ENCODE measurements at places on chromosomes 13 and 19.

- no peak for DNase-seq
These were observed 6.7 kb downstream of the RGS9BP start for GRCh38 chr19:32682317-32682716.

- DNase-seq, result peak; percentile 55
These were observed 292.5 kb downstream of the UQCRFS1 start for GRCh38 chr19:28920269-28921066.

GRCh38 chr19:5394551-5395505 is 54.2 kb upstream of the PTPRS start:
- no peak for DNase-seq

GRCh38 chr19:57052081-57052480 is 67.7 kb upstream of the USP29 start:
- no peak for DNase-seq

- no peak for DNase-seq
These were observed 1.6 kb downstream of the ZNF414 start for GRCh38 chr19:8512115-8512967.

GRCh38 chr19:49327878-49328544 is 3.0 kb upstream of the SLC6A16 start:
- DNase-seq, result peak; percentile 78

- DNase-seq, result no peak
These were observed 132.8 kb upstream of the MYO16 start for GRCh38 chr13:108496362-108497210.

- no peak for DNase-seq
These were observed at the start of gene KLK11 for GRCh38 chr19:51026554-51026831. TSS of gene KLK11 (minus strand) at chr19:51026616. CDS start at chr19:51025631, 985 bp downstream.

- no peak for DNase-seq
These were observed 14.1 kb downstream of the SMAD9 start for GRCh38 chr13:36905944-36906343.

GRCh38 chr19:35739275-35740107 is 2.8 kb downstream of the IGFLR1 start:
- DNase-seq, result no peak

- DNase-seq, result no peak
These were observed 109.3 kb downstream of the COL4A2 start for GRCh38 chr13:110416131-110417025.

- DNase-seq, result no peak
These were observed 74.7 kb upstream of the TEX29 start for GRCh38 chr13:111245576-111246384.

- DNase-seq, result no peak
These were observed 63.5 kb upstream of the GPR183 start for GRCh38 chr13:99370481-99371275.

- DNase-seq, result no peak
These were observed 215.1 kb upstream of the SPRY2 start for GRCh38 chr13:80555796-80556678.

- DNase-seq, result no peak
These were observed 18.6 kb downstream of the FCGBP start for GRCh38 chr19:39915848-39916215.

DNA sequence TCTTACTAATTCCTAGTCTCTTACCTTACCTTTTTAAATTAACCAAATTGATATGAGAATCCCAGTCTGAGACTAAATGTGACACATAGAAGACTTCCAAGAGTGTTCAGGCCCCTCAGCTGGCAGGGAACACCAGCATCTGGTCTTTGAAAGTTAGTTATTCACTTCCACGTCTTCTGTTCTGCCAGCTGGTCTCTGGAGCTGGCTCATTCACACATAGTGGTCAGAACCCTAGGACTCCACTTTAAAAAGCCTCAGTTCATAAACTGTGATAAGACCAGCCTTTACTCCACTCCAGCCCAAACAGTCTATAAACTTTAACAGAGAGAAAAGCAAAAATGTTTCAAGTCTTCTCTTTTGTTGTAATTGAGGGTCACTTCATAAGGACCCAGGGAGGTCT is 263.0 kb downstream of the DCT start:
- DNase-seq, result no peak

- DNase-seq, result no peak
These were observed 5.2 kb downstream of the TGDS start for GRCh38 chr13:94590744-94591143.

GRCh38 chr13:110412132-110412914 is 105.2 kb downstream of the COL4A2 start:
- DNase-seq, result peak; percentile 80

DNA sequence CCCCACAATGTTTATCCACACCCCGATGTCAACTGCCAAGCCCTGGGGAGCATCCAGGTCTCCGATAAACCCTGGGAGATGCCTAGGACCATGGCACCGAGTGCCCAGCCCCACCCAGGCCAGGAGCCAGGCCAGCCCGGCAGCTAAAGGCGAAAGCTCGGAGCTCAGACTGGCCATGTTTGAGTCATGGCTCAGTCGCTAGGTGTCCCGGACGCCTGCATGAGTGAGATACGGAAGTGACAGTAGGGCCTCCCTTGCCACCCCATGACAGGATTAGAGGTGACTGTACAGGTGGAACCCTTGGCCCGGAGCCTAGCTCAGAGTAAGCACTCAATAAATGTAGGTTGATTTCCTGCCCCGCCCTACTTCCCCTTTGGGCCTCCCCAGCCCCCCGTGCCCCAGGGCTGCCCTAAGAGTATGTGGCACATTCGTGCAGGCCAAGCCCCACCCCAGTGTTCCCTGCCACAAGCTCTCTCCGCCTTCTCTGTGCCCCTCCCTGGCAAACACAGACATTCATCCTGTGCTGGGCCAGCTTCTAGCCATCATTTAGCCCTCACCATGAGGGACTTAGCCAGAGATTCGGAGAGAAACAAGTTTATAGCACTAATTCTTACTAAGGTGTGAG is 5.8 kb upstream of the TPM4 start:
- DNase-seq, result peak; percentile 93

DNA sequence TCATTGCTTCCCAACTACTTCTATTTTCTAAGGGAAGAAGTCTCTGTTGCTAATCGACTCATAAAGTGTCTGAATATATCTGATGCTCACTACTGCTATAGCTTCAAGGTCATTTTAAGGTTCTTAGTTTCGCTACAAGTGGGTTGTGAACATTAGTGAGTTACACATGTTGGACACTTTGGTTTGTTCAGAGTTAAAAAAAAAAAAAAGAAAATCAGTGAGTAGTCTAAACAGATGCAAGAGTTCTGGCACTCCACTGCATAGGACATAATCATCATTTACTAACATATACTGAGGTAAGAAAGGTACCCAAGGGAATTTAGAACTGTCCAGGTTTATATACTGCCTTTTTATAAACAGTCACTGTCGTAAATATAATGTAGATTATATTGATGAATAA is 108.8 kb downstream of the KLF12 start:
- DNase-seq, result no peak

GRCh38 chr19:18961767-18962620 is 21.0 kb upstream of the HOMER3 start:
- no peak for DNase-seq

DNA sequence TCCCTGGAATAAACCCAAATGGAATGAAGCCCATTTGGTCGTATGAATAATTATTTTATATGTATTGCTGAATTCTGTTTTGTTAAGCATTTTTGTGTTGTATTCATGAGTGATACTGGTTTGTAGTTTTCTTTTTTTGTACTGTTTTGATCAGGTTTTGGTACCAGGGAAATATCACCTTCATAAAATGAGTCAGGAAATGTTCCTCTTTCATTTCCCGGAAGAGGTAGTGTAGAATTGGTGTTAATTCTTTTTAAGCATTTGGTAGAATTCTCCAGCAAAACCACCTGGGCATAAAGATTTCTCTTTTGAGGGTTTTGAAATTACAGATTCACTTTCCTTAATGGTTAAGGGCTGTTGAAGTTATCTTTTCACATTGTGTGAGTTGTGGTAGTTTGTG is 13.3 kb downstream of the SPATA13 start:
- no peak for DNase-seq

DNA sequence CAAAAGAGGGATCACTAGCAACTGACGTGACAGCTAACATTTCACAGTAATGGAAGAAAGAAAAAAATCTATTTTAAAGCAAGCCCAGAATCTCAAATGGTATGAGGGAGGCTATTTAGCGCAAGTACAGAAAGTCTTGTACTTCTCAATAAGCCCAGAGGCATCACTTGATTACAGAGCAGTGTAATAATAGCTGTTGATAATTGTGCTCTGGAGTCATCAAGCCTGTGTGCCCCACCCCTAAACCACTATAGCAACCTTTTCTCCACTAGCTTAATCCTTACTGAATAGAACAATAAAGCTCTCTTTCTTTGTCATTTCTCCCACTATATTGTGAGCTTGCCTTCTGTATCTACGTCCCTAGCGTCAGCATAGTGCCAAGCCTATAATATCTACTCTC is 56.6 kb downstream of the FREM2 start:
- DNase-seq, result no peak

DNA sequence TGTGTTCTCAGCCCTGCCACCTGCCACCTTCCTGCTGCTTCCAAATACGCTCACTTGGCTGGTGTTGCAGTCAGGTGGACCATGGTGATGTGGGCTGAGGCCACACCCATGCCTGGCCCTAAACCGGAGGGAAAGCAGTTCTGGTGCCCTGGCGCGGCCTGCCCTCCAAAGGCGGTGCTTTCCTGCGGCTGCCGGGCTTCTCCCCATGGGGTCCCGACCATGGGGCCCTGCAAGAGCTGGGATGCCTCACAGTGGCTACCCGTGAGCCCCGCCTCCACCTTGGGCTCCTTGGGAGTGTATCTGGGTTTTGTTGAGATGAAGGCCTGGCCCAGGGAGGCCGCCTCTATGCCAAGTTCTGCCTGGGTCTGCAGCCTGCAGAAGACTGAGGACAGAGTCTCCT is 73.7 kb downstream of the ERICH6B start:
- no peak for DNase-seq

DNA sequence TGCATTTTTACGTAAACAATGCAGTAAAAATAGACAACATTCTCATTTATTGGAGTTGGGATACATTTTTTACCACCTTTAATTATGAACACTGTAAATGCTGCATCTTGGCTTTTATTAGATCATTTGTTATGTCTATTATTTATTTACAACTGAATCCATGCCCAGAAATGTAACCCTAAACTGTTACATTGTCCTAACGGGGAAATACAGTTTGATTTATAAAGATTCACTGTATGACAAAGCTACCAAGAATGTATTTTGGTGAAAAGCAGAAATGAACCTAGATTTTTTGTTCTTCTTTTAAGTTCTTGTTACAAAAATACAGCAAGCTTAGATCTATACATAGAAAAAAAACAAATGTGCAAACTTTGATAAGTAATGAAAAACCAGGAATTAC is 1.1 kb downstream of the METTL21C start:
- no peak for DNase-seq

DNA sequence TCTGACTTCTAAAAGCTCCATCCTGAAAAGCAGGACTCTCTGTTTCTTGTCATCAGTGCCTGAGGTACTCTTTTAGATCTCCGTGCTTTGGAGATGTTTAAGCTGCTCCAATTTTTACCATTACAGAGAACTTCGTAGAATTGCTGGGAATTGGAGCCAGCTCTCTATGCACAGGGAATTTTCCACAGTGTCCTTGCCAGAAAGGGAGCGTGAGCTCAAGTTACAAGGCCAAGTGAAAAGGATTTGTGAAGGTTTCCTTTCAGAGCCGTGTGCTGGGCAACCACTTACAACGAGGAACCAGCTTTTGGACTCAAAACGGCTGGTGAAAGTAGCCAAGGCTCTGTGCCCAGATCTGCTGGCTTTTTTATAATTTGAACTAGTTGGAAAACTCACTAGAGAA is 82.6 kb downstream of the NUFIP1 start:
- no peak for DNase-seq

GRCh38 chr13:28744656-28745055 is 25.9 kb upstream of the SLC46A3 start:
- DNase-seq, result no peak

GRCh38 chr13:55615081-55615480 is 1525.6 kb upstream of the PRR20A start:
- DNase-seq, result no peak

DNA sequence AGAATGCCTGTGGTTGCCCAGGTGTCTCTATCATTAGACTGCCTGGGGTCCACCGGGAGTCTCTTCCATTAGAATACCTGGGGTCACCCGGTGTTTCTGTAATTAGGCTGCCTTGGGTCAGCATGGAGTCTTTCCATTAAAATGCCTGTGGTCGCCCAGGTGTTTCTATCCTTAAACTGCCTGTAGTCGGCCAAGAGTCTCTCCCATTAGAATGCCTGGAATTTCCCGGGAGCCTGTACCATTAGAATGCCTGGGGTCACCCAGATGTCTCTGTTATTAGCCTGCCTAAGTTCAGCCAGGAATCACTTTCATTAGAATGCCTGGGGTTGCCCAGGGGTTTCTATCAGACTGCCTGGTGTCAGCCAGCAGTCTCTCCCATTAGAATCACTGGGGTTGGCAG is 1492.8 kb downstream of the UQCRFS1 start:
- DNase-seq, result no peak

DNA sequence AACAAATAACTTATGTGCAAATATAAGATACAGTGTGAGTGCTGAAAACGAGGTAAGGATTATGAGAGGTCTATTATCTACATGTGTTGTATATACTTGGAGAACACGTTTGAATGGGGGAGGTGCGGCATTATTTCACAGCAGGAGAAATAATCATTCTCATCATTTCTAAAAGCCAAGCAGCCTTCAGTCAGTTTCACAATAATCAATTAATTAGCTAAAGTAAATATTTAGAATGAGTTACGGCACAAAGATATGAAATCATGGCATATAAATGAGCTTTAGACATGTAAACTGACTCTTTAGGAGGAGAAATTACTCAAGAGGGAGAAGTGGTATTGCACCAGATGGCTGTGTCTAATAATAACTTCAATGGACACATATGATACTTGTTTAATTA is 366.6 kb downstream of the DNAJC15 start:
- no peak for DNase-seq

DNA sequence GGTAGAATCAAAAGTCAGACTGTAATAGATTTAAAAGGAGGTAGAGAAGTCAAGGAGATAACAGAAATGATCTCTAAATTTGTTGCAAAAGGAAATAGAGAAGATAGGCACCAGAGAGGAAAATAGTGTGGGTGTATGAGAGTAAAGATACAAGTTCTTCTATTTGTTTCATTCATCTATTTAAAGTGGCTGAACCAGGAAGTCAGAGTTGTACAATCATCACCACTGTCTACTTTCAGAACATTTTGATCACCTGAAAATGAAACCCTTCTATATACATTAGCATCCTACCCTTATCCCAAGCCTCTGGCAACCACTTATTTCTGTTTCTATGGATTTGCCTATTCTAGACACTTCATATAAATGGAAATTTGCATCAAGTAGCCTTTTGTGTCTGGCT is 36.7 kb downstream of the INTS6 start:
- DNase-seq, result no peak

GRCh38 chr13:59354665-59355369 is 808.9 kb downstream of the DIAPH3 start:
- no peak for DNase-seq

- DNase-seq, result no peak
These were observed 3.8 kb downstream of the PPP1R12C start for GRCh38 chr19:55113570-55114039.

DNA sequence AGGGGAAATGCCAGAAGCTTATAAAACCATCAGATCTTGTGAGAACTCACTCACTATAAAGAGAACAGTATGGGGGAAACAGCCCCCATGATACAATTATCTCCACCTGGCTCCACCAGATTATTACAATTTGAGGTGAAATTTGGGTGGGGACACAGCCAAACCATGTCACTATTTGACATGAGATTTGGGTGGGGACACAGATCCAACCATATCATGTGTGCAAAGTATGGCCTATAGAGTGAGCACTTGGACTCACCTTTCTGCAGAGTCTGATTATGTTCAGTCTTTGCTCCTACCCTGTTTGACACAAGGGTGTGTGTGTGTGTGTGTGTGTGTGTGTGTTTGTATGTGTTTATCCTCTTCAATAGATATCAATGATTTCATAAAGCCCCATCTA is 287.5 kb downstream of the ZNF536 start:
- no peak for DNase-seq
